ENCODE measurements at places on chromosomes 11 and 22. TPM values are rescaled to one million over a fixed set of nuclear protein-coding genes. Genes with fewer than 3 reads are reported as not detected.
A peak's percentile ranks its signal among the peaks of the same experiment; 100 is the strongest.

Gene MN1
- total RNA-seq = 9.1 TPM

Gene BAIAP2L2
- 7.1 TPM for total RNA-seq

Gene LARGE1
- total RNA-seq = 18.3 TPM

Gene MADD
- 65.9 TPM for total RNA-seq

Gene RCOR2
- total RNA-seq = 3.4 TPM

Gene ADM
- 21.9 TPM for total RNA-seq

DNA sequence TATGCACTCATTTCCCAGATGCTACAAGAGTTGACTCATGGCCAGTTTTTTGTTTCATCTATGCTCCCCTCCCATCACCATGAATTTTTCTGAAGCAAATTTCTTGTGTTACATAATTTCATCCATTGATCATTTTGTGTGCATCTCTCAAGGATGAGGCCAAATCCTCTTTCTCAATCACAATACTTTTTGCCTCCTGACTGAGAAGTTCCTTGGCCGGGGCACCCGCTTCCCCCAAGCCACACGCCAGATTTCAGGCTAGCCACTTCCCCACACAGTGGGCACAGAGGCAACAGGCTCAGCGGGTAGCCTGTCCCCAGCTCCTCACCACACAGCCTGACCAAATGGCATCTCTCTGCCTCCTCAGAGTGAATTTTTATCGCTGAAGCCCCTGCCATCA, 9.8 kb upstream of the DSCAML1 start:
- H3K27ac ChIP-seq = no peak overlapping the region
- H3K36me3 ChIP-seq = no peaks in the 10 kb centered on the region
- H3K4me1 ChIP-seq = peaks cover 7% of the 10 kb centered on the region
- H3K4me3 ChIP-seq = no peak overlapping the region

- H3K4me1 ChIP-seq = peaks cover 28% of the 10 kb centered on the region
- peaks cover 4% of the 10 kb centered on the region for H3K36me3 ChIP-seq
- H3K4me3 ChIP-seq = no peak overlapping the region
Observed at GRCh38 chr11:6607190-6607795, 3.7 kb downstream of the ILK start.

- peaks cover 50% of the 10 kb centered on the region for H3K4me1 ChIP-seq
- H3K27ac ChIP-seq = peak overlapping the region; percentile 7
- peaks cover 57% of the 10 kb centered on the region for H3K36me3 ChIP-seq
- DNase-seq = no peak
- no peak overlapping the region for H3K4me3 ChIP-seq
Observed at GRCh38 chr11:65438257-65439151, 15.9 kb downstream of the NEAT1 start.

DNA sequence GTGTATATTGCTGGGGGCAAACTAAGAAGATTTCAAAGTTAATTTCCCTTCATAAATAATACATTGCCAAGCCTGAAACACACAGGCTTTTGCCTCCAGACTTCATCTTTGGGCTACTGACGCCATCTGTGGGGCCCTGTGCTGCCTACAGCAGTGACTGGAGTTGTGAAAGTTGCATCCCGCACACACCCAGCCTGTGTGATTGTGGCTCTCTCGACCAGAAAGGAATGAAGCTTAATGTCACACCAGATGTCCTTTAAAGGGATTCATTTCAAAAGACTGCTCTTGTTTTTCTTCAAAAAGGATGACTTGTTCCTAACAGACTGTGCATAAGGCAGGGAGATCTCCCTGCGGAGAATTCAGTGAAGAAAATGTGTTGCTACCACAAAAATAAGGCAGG, 210.5 kb downstream of the FAM181B start:
- H3K27ac ChIP-seq = no peak overlapping the region
- no peak for DNase-seq
- H3K4me3 ChIP-seq = no peak overlapping the region
- H3K4me1 ChIP-seq = no peaks in the 10 kb centered on the region
- H3K27me3 ChIP-seq = no peaks in the 10 kb centered on the region
- H3K36me3 ChIP-seq = no peaks in the 10 kb centered on the region

DNA sequence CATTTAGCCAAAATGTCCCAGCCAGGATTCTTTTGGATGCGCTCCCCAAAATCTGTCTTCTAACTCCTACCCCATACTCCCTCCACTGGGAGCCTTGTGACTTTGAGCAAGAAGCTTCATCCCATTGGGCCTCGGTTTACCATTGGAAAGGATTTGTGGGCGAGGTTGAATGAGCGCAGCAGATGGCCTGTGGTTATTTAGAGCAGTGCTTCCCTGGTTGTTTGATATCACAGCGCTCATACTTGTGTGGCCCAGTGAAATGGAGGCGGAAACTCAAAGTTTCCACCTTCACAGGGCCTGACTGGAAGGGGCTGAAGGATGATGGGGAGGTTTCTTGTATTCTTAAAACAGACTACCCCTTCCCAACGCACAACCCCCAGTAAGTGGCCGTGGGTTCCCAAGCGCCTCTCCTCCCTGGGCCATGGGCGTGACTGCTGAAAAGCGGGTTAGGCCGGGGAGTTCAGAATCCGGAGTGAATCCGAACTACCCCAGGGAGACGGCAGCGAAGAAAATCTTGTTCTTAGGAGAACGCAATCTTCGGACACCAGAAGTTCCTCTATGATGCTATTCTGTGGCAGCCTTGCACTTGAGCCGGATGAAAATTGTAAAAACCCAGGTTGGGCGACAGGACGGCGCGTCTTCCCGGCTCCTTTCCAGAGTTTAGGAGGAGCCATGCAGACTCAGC, 1.2 kb upstream of the ATF4 start:
- peaks cover 31% of the 10 kb centered on the region for H3K4me1 ChIP-seq
- H3K27ac ChIP-seq = peak overlapping the region; percentile 93
- DNase-seq = peak; percentile 12
- H3K36me3 ChIP-seq = peaks cover 49% of the 10 kb centered on the region
- H3K4me3 ChIP-seq = peak overlapping the region; percentile 97

DNA sequence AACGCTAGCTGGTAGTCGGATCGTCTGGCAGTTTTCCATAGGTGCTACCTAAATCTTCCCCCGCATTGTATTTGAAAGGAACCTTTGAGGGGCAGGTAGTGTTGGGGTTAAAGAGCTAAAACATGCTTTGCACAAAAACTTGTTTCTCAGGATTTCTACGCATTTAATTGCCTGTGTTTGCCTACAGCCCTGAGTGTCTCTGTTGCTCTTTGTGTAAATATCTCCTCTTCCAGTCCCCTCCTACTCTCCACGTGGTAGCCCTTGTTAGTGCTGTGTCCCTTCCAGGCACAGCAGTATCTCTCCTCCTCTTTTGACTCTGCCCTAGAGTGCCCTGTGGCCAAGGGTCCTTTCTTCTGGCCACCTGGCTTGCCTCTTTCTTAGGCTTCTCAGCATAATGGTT, 81.7 kb downstream of the BARX2 start:
- peaks cover 13% of the 10 kb centered on the region for H3K4me1 ChIP-seq
- H3K27ac ChIP-seq = no peak overlapping the region
- DNase-seq = peak; percentile 10
- no peak overlapping the region for H3K4me3 ChIP-seq
- H3K36me3 ChIP-seq = no peaks in the 10 kb centered on the region

DNA sequence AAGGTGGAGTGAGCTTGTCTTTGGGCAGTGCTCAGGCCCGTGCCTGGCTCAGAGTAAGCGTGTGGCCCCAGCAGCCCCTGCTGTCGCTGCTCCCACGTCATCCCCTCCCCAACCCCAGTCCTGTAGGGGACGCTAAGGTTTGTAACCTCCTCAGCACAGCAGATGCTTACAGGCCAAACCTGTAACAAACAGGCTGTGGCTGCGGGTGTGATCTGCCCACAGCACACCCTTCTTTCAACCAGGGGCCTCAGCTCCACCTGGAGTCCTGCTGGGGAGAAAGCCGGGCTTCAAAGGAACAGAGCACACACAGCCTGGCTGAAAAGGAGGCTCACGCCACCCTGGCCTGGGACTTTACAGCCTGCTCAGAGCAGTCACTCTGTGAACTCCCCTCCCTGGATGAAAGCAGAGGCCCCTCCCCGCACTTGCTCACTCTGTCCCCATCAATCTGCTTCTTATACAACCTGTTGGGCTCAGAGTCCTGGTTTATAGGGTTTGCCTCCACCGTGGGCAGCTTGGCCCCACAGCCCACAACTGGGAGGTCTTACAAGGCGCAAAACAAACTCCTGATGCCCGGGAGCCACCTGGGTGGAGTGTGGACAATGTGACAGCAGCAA, 54.3 kb downstream of the SCUBE1 start:
- DNase-seq = no peak
- H3K4me1 ChIP-seq = no peaks in the 10 kb centered on the region
- no peaks in the 10 kb centered on the region for H3K36me3 ChIP-seq
- no peak overlapping the region for H3K27ac ChIP-seq
- peaks cover 54% of the 10 kb centered on the region for H3K27me3 ChIP-seq

DNA sequence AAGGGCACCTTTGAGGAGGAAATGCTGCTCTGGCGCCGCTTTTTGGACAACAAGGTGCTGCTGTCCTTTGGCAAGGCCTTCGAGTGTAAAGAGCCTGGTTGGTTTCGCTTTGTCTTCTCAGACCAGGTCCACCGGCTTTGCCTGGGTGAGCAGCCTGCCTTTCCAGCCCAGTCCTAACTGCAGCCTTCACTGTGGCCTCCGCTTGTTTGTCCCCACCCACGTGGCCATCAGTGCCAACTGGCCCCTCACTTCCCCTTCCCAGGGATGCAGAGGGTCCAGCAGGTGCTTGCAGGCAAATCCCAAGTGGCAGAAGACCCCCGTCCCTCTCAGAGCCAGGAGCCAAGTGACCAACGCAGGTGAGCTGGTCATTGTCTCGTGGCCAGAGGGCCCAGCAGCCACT, 12.0 kb upstream of the EXT2 start:
- no peaks in the 10 kb centered on the region for H3K36me3 ChIP-seq
- no peak overlapping the region for H3K4me3 ChIP-seq
- no peak overlapping the region for H3K27ac ChIP-seq
- H3K27me3 ChIP-seq = no peaks in the 10 kb centered on the region
- H3K4me1 ChIP-seq = no peaks in the 10 kb centered on the region

GRCh38 chr11:28133146-28133545, 25.0 kb downstream of the METTL15 start:
- H3K36me3 ChIP-seq = 0 out of 2 replicates have a peak, but pooled peaks cover 4% of the 10 kb centered on the region
- no peaks in the 10 kb centered on the region for H3K27me3 ChIP-seq
- no peaks in the 10 kb centered on the region for H3K4me1 ChIP-seq
- no peak for DNase-seq

DNA sequence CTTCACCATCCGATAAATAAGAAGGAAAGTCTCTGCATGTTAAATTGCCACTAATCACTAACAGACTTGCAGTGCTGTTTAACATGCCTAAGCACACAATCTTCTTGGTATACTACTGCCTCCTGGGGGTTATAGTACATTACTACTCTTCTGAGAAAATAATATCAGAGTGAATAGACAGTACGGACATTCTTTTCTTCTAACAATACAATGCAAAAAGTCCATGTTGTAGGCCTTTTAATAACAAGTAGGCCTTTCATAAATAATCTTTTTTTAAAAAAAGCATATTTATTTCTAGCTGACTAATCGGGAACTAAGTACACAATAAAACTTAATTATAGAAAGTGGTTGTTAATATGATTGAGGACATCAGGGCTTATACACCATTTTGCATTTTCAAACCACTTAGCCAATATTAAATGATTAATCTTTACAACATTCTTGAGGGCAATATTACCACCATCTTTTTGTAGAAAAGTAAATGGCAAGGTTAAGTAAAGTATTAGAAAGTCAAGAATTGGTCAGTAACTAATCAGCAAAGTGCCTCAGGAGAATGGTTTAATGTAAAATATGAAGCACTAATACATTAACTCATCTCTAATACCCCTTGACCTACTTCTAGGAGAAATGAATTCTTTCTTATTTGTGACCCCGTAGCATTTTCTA, 84.7 kb downstream of the TTC28 start:
- H3K36me3 ChIP-seq = no peaks in the 10 kb centered on the region
- H3K4me1 ChIP-seq = no peaks in the 10 kb centered on the region
- peak; percentile 36 for DNase-seq
- no peaks in the 10 kb centered on the region for H3K27me3 ChIP-seq
- no peak overlapping the region for H3K4me3 ChIP-seq

- DNase-seq = no peak
- H3K27ac ChIP-seq = 0 out of 2 replicates have a peak overlapping the region, but pooled peaks have one; percentile 44
Observed at GRCh38 chr22:40621309-40622151, 15.0 kb downstream of the MRTFA start.

- H3K27ac ChIP-seq = no peak overlapping the region
- DNase-seq = no peak
- H3K4me3 ChIP-seq = no peak overlapping the region
- peaks cover 9% of the 10 kb centered on the region for H3K4me1 ChIP-seq
- no peaks in the 10 kb centered on the region for H3K36me3 ChIP-seq
Observed at GRCh38 chr11:77999446-78000030, 5.1 kb upstream of the INTS4 start.

GRCh38 chr22:44837481-44837880, 85.1 kb downstream of the ARHGAP8 start:
- H3K36me3 ChIP-seq = peaks cover 21% of the 10 kb centered on the region
- no peak overlapping the region for H3K4me3 ChIP-seq
- no peaks in the 10 kb centered on the region for H3K27me3 ChIP-seq
- no peak overlapping the region for H3K27ac ChIP-seq

DNA sequence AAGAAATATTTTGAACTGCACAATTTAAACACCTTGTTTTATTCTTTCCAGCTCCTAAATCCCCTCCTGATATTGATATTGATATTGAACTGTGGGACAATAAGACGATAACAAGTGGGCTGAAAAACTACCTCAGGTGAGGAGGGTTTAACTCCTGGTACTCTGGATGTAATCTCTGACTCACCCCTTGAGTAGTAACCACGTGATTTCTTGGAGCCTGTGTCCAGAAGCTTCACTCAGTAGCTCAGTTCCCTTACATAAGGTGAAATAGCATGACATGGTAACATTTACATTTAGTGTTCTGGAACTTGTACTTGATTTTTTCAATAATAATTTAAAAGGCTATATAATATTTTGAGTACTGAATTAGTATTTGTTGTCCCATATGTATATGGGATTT, 168.0 kb downstream of the PGR start:
- no peaks in the 10 kb centered on the region for H3K27me3 ChIP-seq
- H3K4me3 ChIP-seq = no peak overlapping the region
- no peak for DNase-seq

DNA sequence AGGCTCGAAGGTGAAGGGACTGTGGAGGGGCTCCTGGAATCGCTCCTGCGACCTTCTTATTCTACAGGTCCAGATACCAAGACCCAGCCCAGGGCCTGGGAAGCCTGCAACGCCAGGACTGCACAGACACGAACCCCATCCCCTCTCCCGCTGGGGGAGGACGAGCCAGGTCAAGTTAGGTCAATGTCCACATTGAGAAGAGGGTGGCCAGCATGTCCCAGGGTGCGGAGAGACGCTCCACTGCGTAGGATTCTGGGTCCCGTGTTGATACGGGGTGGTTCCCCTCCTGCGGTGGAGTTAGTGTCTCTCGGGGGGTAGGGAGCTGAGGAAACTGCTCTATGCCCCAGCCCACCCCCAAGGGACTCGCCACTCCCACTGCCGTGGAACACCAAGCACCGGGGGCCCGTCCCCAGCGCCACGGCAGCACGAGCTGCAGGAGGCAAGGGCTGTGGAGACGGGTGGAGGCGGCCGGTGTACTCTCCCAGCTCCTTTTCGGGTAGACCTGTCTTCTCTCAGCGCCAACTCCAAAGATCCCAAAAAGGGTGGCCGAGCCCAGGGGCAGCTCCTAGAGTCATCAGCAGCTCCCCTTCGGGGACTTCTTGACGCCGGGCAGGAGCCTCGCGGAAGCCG, 1.6 kb downstream of the GSC2 start:
- H3K27me3 ChIP-seq = peaks cover 17% of the 10 kb centered on the region
- peaks cover under 1% of the 10 kb centered on the region for H3K4me1 ChIP-seq
- no peaks in the 10 kb centered on the region for H3K36me3 ChIP-seq
- H3K27ac ChIP-seq = no peak overlapping the region

- H3K4me3 ChIP-seq = peak overlapping the region; percentile 3
- H3K27ac ChIP-seq = peak overlapping the region; percentile 87
- H3K27me3 ChIP-seq = no peaks in the 10 kb centered on the region
- no peaks in the 10 kb centered on the region for H3K36me3 ChIP-seq
Observed at GRCh38 chr11:35304386-35304775, 115.0 kb downstream of the SLC1A2 start.

All from PC-9 (cell line).